Nucleus accumbens (tissue), 56 donors: ENCODE measurements at places on chromosomes 7 and 10.
A peak's percentile ranks its signal among the peaks of the same experiment; 100 is the strongest.

DNA sequence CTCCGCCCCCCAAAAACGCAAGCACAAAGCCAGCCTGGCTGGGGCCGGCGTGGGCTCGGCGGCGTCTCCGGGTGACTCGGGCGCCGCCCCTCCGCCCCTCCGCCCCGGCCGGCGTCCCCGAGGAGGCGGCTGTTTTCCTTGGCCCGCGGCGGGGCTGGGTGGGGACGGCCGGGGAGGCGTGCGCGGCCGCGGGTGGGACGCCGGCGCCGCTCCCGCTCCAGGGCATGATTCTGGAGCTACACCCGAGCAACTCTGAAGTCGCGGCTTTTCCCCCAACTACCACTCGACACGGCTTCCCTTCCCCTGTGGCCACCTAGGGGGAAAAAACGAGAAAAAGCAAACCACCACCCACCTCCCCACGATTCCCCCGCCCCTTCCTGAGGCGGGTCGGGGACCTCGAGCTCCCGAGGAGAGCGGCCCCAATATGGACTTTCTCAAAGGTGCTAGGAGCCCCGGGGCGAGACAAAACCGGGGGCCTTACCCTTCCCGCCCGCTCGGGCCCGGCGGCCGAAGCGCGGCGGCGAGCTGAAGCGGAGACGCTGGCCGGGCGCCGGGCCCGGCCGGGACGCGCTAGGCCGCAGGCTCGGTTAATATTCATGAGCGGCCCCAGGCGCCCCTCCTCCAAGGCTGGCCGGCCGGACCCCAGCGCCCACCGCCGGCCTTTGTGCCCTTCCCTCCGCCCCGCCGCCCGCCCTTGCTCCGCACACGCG, 856 bp downstream of the ARHGAP21 start:
- DNase-seq, result peak; percentile 58

- DNase-seq, result no peak
Measured at GRCh38 chr7:134916171-134916883, 70.0 kb upstream of the AGBL3 start.

- no peak for DNase-seq
Measured at GRCh38 chr7:141484907-141485306, 66.3 kb upstream of the AGK start.

DNA sequence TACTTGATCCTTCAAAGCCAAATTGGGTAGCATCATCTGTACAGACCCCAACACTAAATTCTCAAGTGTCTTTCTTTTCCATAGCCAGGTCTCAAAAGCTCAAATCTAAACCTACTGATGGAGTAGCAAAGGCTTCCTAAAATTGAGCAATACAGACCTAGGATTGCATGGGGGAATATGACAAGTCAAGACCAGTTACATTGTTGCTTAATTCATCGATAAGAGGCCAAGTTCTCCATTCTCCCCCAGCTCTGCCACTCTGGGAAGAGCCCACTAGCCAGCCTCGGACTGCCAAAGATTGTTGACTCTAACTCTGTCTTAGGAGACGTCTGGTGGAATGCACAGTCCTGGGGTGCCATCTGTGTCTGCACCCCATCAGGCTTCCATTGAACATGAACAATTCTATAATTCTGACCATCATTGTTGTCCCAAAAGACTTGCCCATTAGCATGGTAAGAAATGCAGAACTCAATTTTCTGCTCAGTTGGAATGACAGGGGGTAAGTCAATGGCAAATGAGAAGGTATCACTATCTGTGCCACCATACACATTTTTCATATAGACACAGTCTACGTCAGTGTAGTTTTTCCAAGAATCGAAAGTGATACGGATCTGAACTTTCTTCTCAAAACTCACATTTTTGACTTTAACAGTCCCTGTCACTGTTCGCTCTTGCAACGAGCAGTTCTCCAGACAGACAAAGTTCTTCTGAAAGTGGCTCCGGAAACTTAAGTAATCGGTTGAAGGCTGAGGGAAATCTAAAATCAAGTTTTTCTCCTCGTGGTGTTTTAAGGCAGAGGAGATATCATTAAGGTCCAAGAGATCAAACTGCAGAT, 2.9 kb downstream of the PPP1R3C start:
- DNase-seq, result no peak

DNA sequence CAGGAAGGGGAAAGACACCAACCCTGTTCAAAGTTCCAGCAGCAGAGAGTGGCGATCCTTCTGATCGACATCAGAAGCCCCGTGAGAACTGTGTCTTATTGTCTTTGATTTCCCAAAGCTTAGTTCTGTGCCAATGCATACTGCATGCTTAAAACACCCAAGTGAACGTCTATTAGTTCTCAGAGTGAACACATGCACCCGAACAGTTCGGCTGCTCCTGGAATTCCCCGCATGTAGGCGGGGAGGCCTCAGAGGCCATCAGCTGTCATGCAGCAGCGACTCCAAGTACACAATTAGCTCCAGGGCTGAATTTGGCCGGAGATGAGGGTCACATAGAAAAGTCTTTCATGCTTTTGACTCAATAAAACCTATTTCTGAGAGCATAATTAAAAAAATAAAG, 276.9 kb downstream of the ZMYND11 start:
- no peak for DNase-seq

DNA sequence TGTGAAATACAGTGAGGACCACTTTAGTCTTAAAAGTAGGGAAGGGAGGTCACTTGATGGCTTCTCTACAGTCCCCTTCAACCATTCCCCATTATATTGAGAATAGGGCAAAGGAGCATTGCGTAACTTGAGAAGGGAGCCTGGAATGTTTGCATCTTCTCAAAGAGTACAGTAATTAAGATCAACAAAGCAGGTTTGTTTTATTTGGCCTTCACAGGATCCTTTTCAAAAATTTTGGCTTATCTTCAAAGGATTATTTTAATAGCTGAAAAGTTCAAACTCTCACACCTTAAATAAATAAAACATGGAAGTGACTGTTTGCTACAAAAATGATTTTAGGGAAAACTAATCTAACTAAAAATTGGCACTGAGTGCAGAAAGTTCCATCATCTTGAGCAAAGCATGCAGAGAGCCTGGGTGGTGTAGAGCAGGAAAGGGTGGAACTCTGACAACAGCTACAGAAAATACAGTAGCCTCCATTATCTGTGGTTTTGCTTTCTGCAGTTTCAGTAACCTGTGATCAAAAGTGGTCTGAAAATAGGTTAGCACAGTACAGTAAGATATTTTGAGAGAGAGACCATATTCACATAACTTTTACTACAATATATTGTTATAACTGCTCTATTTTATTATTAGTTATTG, 214.0 kb downstream of the MDFIC start:
- DNase-seq, result no peak

GRCh38 chr7:41731493-41732435, 28.9 kb upstream of the INHBA start:
- no peak for DNase-seq

DNA sequence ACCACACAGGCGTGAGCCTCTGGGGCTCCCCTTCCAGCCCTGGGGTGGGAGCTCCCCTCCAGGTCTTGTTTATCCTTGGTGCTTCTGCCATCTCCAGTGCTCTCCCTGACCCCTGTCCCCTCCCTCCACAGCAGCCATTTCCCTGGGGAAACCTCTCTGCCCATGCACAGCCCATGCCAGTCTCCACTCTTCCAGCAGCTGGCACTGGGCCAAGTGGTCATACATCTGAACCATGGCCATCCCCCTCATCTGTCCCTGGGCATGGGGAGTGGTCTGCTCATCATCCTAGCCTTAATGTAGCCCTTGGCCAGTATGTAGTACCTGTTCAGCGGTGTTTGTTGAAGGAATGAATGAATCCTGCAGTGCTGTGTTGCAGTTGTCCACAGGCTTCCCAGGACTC, 172.4 kb upstream of the ZNF32 start:
- no peak for DNase-seq

DNA sequence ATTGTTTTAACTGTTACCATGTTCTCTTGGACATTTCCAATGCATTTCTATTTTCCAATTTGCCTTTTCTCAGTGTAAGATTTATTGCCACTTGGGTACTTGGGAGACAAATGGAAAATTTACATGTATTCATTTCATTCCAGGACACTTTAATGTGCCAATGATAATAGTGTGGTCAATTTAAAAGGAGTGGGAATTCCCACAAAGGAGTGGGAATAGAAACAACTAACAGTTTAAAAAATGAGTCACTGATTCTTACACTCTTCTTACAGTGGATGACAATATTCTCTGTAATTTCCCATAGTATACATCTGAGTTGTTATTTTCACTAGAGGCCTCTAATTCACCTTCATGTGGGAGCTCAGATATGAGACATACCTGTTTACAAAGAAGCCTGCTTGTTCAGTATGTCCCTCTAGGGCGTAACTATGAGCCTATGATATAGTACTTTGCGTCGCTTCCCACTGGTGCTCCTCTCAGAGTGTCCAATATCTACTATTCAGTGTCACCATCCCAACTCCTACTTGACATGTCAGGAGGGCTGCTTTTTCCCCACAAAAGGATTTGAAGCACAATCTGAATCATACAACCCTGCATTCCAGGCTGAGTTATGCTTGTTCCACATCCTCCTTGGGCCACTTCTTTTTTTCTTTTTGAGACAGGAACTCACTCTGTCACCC, 301.3 kb downstream of the PHTF2 start:
- DNase-seq, result no peak

DNA sequence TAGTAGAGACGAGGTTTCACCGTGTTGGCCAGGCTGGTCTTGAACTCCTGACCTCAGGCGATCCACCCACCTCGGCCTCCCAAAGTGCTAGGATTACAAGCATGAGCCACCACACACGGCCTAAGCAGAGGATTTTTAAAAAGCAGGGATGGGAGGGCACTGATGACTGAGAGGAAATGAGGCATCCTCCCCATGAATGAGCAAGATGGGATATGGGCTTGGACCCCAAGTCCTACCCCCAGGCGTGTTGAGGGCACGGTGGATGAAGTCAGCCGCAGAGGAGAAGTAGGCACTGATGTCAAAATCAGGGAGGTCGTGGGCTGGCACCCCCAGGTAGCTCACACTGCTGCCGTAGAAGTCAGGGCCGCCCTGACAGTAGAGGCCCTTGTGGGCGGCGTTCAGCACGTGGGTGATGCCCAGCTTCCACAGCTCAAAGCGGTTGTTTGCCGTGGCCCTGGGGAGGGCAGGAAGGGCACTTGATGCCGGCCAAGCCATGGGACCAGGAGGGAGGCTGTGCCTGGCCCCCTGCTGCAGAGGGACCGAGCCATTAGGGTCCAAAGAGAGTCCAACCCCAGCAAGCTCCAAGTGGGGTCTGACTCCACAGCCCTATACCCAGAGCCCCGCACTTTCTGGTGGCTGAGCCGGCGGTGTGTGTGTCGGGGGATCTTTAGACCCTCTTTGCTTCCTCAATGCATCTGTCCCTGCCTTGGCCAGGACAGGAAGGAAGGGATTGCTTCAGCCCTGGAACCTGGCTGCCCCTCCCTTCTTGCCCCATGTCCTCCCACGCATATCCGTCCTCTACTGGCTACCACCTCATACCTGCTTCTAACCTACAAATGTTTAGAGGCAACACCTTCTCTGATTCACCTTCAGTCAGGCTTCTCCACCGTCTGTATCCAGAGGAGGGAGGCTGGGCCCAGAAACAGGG, 3.4 kb upstream of the SAMD8 start:
- DNase-seq, result no peak

- DNase-seq, result no peak
Measured at GRCh38 chr7:85023066-85023712, 163.7 kb downstream of the SEMA3D start.

DNA sequence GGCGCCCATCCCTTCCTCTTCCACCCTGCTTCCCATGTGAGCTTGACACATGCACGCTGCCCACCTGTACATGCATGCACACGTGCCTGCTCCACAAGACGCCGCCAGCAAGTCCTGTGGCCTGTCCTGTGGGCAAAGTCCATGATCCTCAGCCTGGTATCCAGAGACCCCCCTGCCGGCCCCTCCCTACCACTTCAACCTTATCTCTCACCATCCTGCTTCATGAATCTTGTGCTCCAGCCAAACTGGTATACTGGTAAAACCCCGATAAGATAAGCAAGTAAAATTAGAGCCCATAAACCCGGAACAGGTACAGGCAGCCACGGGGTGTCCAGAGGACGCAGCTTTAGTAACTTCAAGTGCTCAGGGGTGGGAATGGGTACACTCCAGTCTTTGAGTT, 11.8 kb upstream of the TBXAS1 start:
- no peak for DNase-seq

DNA sequence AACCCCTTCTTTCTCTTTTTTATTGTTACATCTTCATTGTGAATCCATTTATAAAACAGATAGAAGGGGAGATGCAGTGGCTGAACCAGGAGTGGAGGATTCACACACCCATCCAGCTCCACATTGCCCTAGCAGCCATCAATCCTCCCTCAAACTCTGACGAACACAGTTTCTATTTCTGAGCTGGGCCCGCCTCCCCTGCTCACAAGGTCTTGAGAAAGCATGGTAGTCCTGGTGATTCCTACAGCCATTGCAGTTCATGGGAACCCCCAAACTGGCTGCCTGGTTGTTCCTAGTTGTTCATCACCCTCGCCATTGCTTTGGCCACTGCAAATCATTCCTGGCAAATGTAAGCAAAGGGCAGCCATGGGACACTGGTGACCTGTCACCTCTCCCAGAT, 258.5 kb upstream of the AOAH start:
- DNase-seq, result no peak

- no peak for DNase-seq
Measured at GRCh38 chr7:102036958-102037357, 219.5 kb downstream of the CUX1 start.

- no peak for DNase-seq
Measured at GRCh38 chr7:132252793-132253100, 323.5 kb downstream of the PLXNA4 start.
